ENCODE measurements at places on chromosomes 4 and X.

DNA sequence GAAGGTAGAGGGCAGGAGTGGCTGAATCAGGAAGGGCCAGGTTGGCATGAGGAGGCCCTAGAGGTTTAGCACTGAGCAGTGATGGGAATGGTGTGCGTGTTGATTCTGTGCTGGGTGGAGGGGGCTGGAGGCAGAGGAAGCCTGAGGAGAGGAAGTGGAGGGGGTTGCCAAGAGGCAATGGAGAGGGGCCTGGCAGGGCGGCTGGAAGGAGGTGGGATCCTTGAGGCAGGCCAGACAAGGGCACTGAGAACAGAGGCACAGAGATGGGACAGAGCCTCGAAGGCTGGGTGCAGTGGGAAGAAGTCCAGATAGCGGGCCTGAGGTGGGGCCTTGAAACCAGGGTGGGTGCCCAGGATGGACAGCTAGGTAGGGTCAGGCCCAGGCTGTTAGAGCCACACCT, 24.3 kb downstream of the SH3BP2 start:
- ATAC-seq, result no peak

DNA sequence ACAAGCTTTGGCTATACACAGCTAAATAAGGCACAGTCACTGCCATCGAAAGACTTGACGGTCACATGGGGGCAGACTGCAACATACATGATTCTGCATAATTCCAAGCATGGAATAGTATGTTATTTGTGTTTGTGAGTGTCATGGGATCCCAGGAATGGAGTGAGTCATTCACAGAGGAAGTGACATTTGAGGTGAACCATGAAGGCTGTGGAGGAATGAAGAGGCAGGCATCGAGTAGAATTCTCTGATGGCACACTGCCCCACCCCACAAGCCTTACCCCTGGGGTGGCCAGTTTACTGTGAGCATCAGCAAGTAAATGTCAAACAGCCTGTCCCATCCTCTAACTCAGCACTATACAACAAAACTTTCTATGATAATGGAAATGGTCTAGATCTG, 619.7 kb downstream of the MID1IP1 start:
- ATAC-seq, result no peak

- ATAC-seq, result no peak
Observed at GRCh38 chrX:153686711-153687110, 1.0 kb upstream of the SLC6A8 start.

- no peak for ATAC-seq
Observed at GRCh38 chrX:3052860-3053259, 11.6 kb downstream of the ARSF start.

GRCh38 chr4:82097504-82097903, 276.3 kb downstream of the HNRNPD start:
- ATAC-seq, result no peak

DNA sequence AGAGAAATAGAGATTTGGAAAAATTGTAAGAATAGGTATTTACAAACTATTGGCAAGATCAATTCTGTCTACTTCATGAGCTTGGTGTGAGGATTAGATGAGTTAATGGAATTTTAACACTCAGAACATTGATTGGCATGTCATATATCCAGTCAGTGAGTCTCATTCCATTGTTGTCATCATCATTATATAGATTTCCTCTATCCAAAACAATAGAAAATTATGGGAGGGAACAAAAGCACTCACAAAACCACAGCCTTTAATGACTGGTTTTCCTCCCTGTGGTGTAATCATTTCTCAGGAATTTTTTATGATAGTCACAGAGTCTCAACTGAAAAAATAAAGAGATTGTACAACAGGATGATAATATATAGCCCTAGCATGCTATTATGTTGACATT, 21.1 kb downstream of the KLHL5 start:
- no peak for ATAC-seq

- no peak for ATAC-seq
Observed at GRCh38 chr4:156901871-156902270, 69.7 kb downstream of the PDGFC start.

DNA sequence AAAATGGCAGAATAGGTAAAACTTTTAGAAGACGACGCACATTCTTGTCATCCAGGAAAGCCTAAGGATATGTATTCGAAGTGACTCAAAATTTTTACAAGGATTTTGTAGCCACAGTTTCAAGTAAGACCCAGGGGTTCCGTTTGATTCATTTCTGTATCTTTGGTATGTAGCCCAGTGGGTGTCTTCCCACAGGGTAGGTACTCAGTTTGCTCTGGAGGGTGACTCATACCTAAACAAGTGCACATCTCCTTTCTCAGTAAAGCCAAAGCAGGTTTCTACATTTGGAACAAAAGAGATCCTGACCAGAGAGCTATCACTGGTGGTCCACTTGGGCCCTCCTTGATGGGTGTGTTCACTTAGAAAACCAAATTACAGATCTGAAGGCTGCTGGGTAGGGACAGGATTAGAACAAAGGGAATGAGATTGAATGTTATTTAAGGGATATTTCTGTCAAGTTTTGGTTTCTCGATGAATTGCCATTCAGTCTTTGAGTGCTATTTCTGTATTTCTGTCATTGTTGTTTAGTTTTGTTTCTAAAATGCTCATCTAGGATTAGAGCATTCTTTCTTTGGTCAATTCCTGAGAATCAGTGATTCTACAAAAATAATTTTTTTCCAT, 56.1 kb downstream of the PLS3 start:
- no peak for ATAC-seq

DNA sequence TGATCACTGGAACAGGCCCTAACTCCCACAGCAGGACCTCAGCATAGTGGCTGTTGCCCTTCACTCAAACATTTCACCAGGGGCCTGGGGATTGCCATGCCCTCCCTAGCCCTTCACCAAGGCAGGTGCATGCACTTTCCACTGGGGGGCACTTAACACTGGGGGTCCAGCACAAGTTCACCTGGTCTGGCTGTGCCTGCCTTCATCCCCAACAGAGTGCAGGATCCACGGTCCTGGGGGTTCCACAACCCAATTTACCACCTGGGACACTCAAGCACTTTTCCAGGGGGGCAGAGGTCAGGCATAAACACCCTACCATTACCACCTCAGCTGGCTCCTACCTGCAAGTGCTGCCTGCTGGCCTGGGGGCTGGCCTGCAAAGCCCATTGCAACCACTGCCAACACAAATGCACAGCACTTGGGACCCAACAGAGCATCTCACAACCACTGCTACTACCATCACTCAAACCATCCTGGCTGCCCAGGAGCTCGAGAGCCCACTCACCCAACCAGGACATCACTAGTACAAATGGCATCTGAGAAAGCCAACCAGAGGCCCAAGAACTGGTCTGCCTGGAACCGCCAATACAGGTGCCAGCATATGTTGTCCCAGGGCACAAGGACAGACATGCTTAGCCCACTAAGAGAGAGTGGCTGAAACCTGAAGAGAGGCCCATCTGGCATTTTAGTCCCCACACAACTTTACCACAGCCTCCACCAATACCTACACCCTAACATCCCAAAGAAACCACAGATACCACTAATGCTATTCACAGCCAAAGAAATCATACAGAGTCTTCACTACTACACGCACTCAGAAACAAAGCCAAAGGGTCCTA, 43.1 kb downstream of the NAT8L start:
- ATAC-seq, result no peak

DNA sequence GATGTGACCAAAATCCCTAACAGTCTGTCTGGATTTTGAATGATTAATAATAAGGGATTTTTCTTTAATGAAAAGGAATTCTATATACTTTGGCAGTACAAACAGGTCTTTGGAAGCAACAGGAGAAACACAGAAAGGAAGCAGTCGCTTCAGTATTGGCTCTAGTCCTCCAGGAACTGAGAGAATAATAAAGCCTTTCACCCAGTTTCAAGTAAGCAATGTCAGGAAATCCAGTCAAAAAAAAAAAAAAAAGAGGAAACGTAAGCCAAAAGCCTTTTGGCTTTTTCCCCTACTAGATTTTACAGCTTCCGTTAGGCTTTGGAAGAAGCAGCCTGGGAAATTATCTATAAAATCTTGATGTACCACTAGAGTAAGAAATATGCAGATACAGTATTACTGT, 61.7 kb upstream of the HDAC8 start:
- peak; percentile 43 for ATAC-seq

GRCh38 chr4:181601103-181601502, 642.1 kb upstream of the TENM3 start:
- no peak for ATAC-seq

DNA sequence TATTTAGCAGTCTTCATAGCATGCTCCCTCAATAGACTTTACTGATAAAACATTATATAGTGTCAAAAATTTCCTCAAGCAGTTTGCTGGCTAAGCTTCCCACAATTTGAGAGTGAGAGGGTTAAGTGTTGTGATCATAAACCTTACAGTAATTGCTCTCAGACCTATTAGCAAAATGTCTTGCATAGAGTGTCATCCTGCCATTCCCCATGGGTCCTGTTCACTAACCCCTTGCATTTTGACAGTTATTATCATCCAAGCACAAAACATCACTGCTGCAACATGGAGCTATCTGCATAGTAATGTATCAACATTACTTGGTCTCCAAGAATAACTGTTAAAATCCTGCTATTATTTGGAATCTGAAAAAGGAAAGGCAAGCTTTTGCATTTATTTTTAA, 196.1 kb upstream of the GK2 start:
- no peak for ATAC-seq

- no peak for ATAC-seq
Observed at GRCh38 chrX:47456080-47456479, 26.9 kb downstream of the ZNF41 start.

- ATAC-seq, result no peak
Observed at GRCh38 chr4:19025031-19025430, 1003.5 kb upstream of the LCORL start.

GRCh38 chr4:87009095-87009648, 74.4 kb downstream of the AFF1 start:
- ATAC-seq, result no peak

DNA sequence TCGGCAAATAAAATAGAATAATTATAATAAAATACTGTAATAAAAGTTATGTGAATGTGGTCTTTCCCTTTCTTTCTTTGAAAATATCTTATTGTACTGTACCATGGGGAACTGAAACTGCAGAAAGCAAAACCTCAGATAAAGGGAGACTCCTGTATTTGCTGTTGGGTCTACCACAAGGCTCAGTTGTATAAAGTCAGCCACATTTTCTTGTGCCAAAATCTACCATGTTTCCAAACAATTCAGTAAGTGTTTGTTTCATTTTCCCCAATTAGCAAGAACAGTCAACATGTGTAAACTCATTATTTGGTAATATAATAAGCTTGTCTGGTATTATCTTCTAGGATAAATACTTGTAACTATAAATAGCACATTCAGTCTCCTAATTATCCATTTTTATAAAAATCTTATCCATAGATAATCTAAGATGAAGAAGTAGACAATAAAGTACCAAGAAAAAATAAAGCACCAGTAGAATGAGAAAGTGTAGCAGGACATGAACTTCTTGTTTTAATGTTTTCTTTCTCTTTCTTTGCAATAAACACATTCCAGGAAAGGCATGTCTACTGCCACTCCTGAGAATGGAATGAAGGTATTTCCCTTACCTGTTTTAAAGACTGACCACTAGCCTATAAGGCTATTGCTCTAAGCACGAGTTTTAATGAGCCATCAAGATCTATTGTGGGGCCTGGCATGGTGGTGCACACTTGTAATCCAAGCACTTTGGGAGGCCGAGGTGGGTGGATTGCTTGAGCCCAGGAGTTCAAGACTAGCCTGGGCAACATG, 15.0 kb upstream of the OTUD4 start:
- no peak for ATAC-seq

GRCh38 chr4:124713185-124713592, 657 bp upstream of the ANKRD50 start:
- ATAC-seq, result peak; percentile 53

GRCh38 chr4:79857811-79858210, 215.2 kb downstream of the ANTXR2 start:
- ATAC-seq, result no peak

DNA sequence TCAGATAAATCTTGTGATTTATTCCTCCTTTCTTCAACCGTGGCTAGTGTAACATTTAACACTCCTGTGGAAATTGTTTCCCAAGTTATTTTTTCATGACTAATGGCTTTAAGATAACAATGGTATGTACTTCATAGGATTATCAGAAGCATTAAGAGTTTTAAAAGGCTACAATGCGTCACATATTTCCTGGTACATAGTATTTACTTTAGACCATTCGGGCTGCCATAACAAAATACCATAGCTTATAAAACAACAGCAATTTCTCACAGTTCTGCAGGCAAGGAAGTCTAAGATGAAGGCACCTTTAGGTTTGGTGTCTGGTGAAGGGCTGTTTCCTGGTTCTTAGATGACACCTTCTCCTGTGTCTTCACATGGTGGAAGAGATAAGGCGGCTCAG, 158.6 kb downstream of the PAPSS1 start:
- ATAC-seq, result no peak

GRCh38 chr4:185384930-185385331, 10.8 kb downstream of the LRP2BP start:
- ATAC-seq, result no peak

GRCh38 chr4:160403081-160403480, 1300.2 kb downstream of the RAPGEF2 start:
- no peak for ATAC-seq

Measured in gastroesophageal sphincter (tissue), 4 donors.